DND-41 (cell line): ENCODE measurements at places on chromosomes 12 and 14.

GRCh38 chr12:21773806-21774205 is 700 bp downstream of the KCNJ8 start:
- DNase-seq: no peak

DNA sequence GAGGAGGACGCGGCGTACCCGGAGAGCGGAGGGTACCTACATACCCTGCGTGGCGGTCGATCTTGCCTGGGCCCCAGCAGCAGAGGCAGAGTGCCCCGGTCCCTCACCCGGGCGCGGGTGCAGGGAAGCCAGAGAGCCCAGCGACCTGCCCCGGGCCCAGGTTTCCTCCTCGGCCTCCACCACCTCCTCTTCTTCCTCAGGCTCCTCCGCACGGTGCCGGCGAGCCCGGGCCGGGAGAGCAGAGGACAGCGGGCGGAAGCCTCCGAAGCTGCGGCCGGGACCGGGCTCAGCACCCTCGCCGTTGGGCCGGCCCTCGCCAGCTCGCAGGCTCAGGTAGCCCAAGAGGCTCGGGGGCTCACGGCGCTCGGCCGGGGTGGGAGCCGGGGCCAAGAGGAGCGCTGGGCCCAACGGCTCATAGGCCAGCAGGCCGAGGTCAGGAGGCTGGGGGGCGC is 6.6 kb downstream of the ZNF219 start:
- no peak for DNase-seq

- no peak for DNase-seq
Measured at GRCh38 chr12:131615326-131616042, 95.4 kb upstream of the SFSWAP start.

GRCh38 chr14:22897357-22897756 is 14.3 kb downstream of the REM2 start:
- DNase-seq: no peak

GRCh38 chr14:95707327-95707726 is 6.6 kb downstream of the TCL1A start:
- DNase-seq: no peak

DNA sequence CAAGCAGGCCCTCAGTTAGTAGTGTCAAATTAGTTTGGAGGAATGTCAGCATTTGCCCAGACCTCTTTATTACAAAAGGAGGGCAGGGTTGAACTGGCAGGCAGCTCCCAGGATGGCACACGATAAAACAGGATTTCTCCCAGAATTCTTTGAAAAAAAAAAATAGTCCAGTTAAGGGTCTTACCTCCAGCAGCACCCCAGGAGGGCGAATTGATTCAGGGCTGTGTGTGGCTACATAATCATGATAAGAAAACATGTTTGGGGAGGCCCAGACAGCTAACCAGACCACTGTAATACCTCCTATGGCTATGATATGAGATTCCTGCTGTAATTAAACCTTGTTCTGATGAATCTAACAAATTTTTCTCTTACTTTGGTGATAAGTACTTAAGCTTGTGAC is 38.8 kb upstream of the NT5DC3 start:
- DNase-seq: no peak

DNA sequence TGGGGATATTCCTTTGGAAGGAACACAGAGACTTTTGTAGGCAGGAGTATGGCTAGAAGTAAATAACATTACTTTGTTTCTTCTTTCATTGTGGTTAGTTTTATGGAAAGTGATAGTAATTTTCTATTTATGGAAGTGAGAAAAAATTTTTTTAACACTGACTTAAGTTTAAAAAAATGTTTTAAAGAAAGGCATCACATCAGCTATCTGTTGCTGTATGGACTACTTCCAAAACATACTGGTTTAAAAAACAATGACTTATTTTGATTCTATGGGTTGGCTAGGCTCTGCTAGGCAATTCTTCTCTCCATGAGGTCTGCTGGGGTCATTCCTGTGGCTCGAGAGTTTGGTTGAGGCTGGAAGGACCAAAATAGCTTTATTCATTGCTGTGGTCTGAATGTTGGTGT is 31.7 kb upstream of the SLC38A2 start:
- DNase-seq: no peak

DNA sequence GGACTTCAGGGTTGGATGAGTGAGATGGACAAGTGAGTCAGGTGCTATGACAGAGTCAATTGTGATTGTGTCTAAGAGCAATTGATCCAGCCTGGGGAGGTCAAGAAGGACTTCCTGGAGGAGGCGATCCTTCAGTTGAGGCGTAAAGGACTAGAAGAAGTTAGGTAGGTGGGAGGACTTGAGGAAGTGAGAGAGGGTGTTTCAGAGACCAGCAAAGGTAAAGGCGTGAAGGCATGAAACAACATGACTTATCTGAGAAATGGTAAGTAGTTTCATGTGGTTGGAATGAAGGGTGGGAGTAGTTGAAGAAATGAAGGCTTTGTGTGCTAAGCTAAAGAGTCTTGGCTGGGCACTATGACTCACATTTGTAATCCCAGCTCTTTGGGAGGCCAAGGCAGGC is 48.9 kb upstream of the PPP1CC start:
- no peak for DNase-seq

GRCh38 chr12:3202734-3203446 is 125.7 kb downstream of the TSPAN9 start:
- peak; percentile 65 for DNase-seq

DNA sequence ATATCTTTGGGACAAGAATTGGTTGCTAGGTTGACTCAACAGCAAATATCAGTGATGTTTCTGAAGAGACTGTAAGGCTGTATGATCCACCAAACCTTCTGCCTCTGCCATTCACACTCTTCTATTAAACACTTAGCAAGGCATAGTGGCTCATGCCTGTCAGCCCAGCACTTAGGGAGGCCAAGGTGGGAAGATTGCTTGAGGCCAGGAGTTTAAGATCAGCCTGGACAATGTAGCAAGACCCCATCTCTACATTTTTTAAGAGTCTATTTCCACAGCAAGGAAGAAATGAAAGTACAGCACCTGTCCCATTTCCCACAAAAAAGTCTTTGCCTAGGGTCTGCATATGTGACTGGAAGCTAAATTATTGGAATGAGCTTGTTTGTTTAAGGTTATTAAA is 7.8 kb downstream of the ARG2 start:
- DNase-seq: no peak

- no peak for DNase-seq
Measured at GRCh38 chr14:37678916-37679315, 83.5 kb downstream of the TTC6 start.

DNA sequence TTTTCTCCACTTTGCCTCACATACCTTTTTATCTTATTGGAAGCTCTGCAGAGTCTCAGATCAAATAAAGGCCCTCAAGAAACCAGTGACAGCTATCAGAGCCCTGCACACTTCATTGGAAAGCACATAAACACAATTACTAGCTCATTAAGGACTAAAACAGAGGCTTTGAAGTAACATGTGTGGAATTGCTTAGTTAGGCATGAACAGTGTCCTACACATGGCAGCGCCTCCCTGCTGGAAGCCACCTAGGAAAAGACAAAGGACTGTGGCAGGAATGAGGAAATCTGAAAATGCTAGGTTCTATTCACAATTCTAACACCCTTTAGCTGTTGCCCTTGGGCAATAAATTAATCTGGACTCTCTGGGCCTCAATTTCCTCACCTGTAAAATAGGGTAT is 89.4 kb downstream of the SUDS3 start:
- no peak for DNase-seq

DNA sequence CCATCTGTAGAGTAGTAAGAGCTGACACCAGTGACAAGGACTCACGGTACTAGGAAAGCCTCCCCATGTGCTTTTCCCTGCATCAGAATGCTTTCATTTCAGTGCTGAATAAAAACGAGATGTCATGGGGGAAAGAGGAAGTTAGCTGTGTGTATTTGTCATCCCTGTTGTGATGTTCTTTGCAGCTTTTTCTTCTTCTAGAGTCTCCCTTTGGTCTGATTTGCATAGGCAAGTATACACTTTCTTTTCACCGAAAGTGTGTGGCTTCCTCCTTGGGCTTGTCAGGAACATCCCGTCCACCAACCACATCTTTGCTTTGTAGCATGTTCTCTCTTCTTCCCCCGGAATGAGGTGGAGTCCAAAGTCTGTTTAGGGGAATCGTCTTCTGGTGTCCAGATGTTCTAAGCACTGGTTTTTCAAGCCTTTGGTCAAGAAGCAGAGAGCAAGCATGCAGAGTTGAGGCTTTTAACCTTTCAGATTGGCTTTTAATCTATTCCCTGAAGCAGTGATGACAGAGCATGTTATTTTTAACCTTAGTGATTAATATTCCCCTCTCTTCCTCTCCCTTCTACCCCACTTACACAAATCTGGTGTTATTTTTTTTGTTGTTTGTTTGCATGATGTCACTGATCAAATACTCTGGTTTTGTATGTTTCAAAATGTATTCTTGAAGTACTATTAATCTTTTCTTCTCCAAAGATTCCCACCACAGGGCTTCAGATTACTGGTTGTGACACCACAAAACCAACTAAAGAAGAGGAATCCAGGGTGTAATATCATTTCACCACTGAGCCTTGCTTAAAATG is 163.4 kb downstream of the SAMD4A start:
- no peak for DNase-seq

DNA sequence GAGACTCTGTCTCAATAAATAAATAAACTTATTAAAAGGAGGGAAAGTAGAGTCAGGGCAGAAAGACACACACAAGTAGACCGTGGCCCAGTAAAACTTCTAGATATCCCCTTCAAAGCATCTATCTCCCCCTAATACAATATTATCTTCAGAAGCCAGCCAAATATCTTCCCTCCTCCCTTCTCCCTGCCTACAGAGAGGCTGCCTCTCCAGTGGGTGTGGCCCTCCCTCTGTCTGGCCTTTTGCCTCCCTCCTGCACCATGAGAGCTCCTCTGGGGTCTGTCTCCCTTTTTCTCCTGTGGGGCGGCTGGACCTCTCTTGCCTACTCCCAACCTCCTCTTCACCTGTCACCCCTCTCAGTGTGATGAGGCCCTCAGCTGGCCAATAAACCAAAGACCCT is 139.2 kb downstream of the EGLN3 start:
- no peak for DNase-seq

GRCh38 chr12:92393504-92393903 is 247.9 kb upstream of the BTG1 start:
- DNase-seq: peak; percentile 40

DNA sequence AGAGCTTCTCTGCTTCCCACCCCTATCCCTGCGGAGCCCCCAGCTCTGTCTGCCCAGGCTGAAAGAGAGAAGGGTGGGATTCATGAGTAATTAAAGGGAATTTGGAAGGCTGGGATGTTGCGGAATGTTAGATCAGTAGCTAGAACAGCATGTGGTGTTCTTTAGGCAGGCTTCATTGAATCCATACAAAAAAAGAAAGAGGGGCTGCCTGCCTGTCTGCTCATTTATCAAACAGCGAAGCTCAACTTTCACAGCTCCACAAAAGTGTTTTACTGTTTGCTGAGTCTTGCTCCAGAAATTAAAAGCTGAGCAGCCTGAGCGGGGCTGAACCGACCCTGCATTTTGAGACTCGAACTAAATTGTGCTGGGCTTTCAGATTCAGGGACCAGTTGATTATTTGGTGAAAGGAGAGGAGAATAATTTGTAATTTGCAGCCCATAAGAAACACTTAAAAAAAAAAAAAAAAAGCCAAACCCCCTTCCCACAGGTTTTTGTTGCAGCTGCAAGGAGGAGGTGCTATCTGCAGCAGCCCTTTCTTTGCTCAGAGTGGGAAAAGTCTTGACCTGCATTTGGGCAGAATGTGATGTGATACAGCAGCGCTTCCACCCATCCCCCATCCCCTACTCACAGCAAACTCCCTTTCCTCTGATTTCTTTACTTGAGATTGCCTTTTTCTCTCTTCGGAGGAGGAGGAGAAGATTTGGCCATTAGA is 89.7 kb downstream of the RFX4 start:
- DNase-seq: no peak

DNA sequence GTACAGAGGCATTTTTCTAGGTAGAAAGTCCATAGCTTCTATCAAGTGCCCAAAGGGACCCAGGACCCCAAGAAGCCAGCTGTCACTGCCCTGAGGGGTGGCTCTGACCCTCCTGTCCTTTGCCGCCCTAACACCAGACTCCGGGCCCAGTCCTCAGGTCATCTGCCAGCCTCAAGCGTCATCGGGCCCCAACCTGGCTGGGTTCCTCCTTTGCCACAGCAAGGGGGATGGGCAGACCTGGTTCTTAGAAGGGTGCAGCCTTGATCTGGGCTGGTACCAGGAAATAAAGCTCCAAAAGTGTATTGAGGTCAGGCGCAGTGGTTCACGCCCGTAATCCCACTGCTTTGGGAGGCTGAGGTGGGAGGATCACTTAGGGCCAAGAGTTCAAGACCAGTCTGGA is 27.1 kb upstream of the FAM222A start:
- no peak for DNase-seq

GRCh38 chr14:68809524-68809923 is 16.7 kb upstream of the ZFP36L1 start:
- no peak for DNase-seq

- no peak for DNase-seq
Measured at GRCh38 chr14:104758981-104759969, 6.3 kb downstream of the SIVA1 start.

DNA sequence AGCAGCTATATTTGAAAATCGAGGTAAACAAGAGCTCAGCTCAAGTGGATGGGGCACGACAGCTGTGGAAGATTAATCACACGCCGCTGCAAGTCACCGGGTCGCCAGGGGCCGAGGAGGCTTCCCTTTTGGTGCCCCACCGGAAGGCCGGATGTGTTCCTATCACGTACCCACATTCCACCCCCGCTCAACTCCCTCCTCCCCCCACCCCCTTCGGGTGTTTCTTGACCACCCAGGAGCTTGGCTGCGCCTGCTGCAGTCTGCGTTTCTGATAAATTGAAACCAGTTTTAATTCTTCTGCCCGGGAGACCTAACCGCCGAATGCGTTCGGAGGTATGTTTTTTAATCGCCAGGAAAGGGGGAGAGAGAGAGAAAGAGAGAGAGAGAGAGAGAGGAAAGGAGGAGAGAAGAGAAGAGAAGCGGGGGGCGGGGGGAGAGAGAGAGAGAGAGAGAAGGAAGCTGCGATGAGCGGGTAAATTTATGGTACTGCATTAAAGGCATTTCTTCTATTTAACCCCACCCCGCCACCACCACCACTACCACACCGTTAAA is 1.8 kb downstream of the SLC8A3 start:
- no peak for DNase-seq

DNA sequence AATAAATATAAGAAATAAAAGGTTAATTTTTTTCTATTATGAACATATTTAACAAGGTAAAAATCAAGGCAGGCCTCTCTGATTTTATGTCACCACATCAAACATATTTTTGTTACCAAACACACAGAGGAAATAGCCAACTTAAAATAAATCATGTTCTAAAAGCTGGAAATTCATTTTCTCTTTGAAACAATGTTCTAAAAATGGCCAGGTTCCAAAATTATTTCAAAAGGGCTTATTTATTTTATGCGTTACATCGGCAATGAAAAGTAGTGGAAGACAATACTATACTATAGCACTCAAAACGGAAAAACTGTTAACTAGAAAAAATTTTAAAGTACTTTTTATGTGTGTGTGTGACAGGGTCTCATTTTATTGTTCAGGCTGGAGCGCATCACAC is 24.0 kb upstream of the RASSF8 start:
- DNase-seq: no peak
